Cardiac muscle cell (in vitro differentiated cells and primary cell): ENCODE measurements at places on chromosomes 7 and 10. TPM values are rescaled to one million over a fixed set of nuclear protein-coding genes. Genes with fewer than 3 reads are reported as not detected.

HSPB1 gene
- 1,267 and 1,807 TPM in 2 replicates for total RNA-seq

GNAT3 gene
- total RNA-seq: not detected in 2 replicates

MYO1G gene
- total RNA-seq: 0.21 and 0.25 TPM in 2 replicates

GRID2IP gene
- 0.07 and 0.24 TPM in 2 replicates for total RNA-seq

APBB1IP gene
- not detected in 2 replicates for total RNA-seq

RGS10 gene
- total RNA-seq: 0.25 and 1.6 TPM in 2 replicates

MRLN gene
- total RNA-seq: not detected in 2 replicates

OR2A5 gene
- total RNA-seq: not detected in 2 replicates

TRIM74 gene
- 2.0 and 5.2 TPM in 2 replicates for total RNA-seq

CCDC3 gene
- 4.3 and 5.4 TPM in 2 replicates for total RNA-seq

CDNF gene
- total RNA-seq: 0.74 and 4.1 TPM in 2 replicates

INPP5F gene
- total RNA-seq: 15.7 and 19.9 TPM in 2 replicates

PRLHR gene
- total RNA-seq: not detected in 2 replicates

C10orf143 gene
- 1.1 and 2.6 TPM in 2 replicates for total RNA-seq

DPY19L1 gene
- total RNA-seq: 20.2 and 20.8 TPM in 2 replicates

ANKRD2 gene
- not detected in 2 replicates for total RNA-seq

HABP2 gene
- total RNA-seq: not detected in 2 replicates

POLD2 gene
- total RNA-seq: 123 and 133 TPM in 2 replicates

PI4K2A gene
- 19.7 and 24.9 TPM in 2 replicates for total RNA-seq

AKR1D1 gene
- total RNA-seq: 0.28 TPM in 1 of 2 replicates, not detected in the other

AGMO gene
- total RNA-seq: 0.11 TPM in 1 of 2 replicates, not detected in the other

SLIT1 gene
- 2.4 and 11.0 TPM in 2 replicates for total RNA-seq

TMEM176A gene
- total RNA-seq: 18.2 and 19.1 TPM in 2 replicates

SLC26A4 gene
- 0.89 TPM in 1 of 2 replicates, not detected in the other for total RNA-seq

ACBD7 gene
- total RNA-seq: 4.2 and 15.4 TPM in 2 replicates

C7orf57 gene
- total RNA-seq: 0.53 TPM in 1 of 2 replicates, not detected in the other

TBC1D12 gene
- total RNA-seq: 7.7 and 8.5 TPM in 2 replicates

CASP7 gene
- total RNA-seq: 3.3 and 11.8 TPM in 2 replicates

SPDYE6 gene
- total RNA-seq: 0.18 TPM in 1 of 2 replicates, not detected in the other

CRTAC1 gene
- total RNA-seq: 0.30 and 3.1 TPM in 2 replicates

PIK3CG gene
- 0.12 TPM in 1 of 2 replicates, not detected in the other for total RNA-seq

FAM237B gene
- not detected in 2 replicates for total RNA-seq

TAS2R5 gene
- total RNA-seq: 0.35 and 1.1 TPM in 2 replicates

CACNA2D1 gene
- total RNA-seq: 11.8 and 20.3 TPM in 2 replicates
